ENCODE measurements at places on chromosomes 13 and 19.

- peak; percentile 33 for DNase-seq
Measured at GRCh38 chr13:114315074-114315785, 927 bp downstream of the CHAMP1 start.

DNA sequence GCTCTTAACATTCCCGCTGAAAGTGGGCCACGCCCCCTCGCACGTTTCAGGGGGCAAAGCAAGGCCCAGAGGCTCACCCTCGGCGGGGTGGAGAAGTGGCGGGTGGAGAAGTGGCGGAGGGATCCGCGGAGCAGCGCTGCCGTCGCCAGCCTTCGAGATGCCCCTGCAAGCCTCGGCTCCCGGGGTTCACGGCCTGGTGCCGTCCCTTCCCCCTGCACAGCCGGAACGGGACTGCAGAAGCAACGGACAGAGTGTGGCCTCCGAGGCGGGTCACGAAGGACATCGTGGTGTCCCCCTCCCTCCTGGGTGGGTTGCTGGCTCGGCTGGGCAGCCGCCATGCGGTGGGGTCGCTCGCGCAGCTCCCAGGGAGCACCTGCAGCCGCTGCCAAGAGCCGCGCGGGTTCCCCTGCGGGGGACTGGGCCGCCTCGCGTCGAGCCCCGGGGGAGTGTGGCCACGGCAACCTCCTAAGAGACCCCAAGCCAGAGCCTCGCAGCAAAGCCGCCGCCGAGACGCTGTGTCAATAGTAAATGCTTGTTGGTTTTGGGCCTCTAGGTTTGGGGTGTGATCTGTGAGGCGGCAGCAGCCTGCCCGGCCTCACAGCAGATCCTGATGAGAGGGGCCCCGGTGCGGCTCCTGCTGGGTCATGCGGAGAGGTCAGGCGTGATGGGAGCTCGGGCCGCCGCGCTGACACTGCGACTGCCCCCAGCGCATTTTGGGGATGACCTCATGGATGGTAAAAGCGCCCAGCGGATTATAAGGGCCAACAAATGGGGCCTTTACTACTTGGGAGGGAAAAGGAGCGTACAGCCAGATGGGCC is 5.5 kb downstream of the TPGS1 start:
- DNase-seq = no peak

- no peak for DNase-seq
Measured at GRCh38 chr13:37878496-37878895, 8.9 kb upstream of the TRPC4 start.

DNA sequence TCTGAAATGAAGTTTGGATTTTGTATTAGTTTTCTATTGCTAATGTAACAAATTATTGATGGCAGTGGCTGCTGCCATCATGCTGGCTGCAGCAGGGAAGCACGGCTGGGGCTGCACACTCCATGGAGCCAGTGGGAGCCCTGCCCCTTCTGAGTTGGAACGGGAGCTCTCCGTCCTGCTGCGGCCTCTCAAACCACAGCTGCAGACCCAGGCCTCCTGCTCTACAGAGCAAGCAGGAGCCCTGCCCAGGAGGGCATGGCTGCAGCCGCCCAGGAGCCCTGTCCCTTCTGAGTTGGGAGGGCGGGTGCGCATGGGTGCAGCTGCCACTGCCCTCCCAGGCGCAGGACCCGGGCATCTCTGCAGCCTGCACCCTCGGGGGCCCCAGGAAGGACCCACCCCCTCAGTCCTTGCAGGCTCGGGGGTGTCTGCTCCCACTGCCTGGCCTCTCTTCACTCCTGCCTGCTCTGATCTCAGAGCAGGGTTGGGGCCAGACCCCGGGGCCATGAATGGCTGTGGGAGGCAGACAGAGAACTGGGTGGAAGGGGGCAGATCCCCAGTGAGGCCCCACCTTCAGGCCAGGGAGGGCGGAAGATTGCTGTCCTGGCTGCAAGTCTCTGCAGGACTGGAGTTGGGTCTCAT is 21.0 kb upstream of the ESD start:
- DNase-seq = no peak

- DNase-seq = no peak
Measured at GRCh38 chr19:39282021-39282420, 13.8 kb downstream of the IFNL2 start.

DNA sequence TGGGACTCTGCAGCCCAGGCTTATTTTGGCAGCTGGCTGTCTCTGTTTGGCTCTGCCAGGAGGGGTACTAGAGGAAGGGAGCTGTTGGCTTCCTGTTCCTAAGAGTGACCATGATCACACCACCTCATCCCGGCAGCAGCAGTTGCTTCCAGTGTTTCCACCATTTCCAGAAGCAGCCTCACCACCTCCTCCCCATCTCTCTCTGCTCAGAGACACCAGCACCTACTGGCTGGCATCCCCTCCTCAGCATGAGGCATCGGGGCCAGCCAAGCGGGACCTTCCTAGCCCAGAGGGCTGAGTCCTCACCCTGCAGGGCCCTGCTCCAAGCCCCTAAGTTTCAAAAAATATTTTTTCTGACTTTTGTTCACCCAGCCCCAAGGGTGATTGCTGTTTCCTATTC is 59.0 kb downstream of the NUFIP1 start:
- DNase-seq = no peak

- no peak for DNase-seq
Measured at GRCh38 chr13:40993987-40994386, 25.1 kb downstream of the ELF1 start.

- no peak for DNase-seq
Measured at GRCh38 chr13:49616676-49617065, 11.6 kb upstream of the ARL11 start.

DNA sequence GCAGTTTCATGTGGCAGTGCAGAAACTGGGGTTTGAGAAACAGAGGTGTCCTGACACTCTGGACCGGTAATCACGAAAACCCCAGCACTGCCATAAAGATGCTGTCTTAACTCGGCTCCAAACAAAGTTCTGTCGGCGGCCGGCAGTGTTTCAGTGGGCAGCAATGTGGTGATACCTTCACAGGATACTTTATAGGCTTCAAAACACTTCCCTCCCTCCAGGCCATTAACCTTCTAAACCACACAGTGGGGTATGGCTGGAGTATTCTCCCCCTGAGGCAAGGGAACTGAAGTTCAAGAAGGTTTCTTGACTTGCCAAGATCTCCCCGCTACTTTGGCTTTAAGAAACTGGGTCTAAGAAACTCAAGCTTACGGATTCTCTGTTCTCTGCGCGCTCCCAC is 1.1 kb downstream of the RUBCNL start:
- DNase-seq = no peak

DNA sequence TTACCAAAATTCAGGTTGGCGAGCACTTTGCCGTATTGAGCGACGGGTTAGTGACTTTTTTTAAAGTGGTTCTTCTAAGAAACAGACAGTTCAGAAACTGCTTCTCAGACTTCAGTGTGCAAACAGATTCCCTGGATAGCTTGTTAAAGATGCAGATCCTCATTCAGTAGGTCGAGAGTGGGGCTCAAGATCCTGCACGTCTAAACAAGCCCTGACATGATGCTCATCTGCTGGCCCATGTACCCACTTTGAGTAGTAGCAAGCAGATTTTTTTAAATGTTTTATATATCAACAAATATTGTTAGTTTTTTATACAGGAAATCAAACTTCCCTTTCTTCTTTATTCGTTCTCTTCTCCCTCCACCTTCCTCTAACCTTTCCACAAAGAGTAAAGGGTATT is 7.3 kb downstream of the METTL21C start:
- DNase-seq = no peak

GRCh38 chr13:49110122-49110912 is 109.8 kb upstream of the MLNR start:
- peak; percentile 80 for DNase-seq

GRCh38 chr13:38830442-38831045 is 143.7 kb downstream of the FREM2 start:
- DNase-seq = no peak

DNA sequence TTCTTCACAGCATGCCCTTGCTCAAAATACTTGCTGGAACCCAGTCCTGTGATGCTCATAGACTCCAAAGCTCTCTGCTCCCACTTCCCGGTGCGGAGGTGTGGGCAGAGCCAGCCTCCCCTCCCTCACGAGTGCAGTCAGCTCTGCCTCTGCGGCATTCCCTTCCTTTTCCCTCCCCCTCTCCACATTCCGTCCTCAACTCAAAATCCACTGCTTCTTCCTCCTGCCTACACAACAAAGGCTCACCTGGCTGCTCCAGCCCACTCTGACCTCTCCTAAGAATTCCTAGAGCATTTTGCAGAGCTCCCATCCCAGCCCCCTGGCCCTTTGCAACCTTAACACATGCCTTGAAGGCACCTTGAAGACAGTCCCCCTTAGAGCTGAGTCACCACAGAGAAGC is 527.9 kb downstream of the MYO16 start:
- DNase-seq = no peak

- DNase-seq = peak; percentile 39
Measured at GRCh38 chr19:53158119-53158656, 665 bp downstream of the ZNF347 start.

DNA sequence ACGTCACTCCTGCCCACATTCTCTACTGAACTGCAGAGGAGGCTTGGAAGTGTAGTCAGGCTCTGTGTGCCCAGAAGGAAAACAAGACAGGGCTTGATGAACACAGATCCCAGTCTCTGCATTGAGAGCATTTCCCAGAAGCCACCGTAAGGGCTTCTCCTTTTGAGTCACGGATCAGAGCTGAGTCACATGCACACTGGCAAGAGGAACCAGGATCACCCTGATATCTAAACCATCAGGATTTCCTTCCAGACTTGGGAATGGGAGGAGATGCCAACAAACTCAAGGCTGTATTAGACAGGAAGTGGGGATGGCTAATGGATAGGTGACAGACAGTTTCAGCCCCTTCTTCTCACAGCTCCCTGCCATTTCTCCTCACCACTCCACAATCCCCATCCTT is 17.7 kb upstream of the FBXO17 start:
- no peak for DNase-seq

DNA sequence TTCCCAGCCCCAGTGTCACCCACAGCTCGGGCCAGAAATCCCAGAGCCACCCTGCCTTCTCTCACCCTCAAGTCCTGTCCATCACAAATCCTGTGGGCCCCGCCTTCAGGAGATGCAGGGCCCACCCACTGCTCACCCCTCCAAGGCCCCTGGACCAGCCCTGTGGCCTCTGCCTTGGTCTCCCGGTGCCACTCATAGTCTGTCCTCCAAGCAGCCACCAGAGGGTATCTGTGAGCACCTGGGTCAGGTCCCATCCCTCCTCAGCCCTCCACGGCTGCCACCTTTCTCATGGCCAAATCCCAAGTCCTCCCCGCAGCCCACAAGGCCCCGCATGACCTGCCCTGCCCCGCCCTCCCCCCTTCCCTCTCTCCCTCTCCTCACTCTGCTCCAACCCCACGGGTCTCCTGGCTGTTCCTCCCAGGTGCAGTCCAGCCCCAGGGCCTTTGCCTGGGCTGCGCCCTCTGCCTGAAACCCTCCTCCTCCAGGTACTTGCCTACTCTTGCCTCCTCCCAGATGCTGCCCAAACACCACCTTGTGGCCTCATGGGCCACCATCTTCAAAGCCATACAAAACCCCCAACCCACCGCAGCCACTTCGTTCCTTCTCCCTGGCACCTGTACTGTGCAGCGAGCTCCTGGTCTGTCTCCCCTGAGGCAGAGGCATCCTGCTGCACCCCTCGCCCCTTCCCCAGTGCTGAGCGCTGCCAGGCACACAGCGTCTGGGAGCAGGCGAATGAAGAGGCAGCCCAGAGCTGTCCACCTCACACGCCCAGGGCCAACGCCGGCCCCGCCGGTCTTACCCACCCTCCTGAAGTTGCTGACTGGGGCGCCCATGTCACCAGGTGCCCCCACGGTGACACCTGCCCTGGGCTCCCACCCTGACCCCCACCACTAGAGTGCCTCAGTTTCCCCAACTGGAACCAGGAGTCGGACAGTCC is 13.2 kb upstream of the UQCR11 start:
- DNase-seq = peak; percentile 34

- DNase-seq = no peak
Measured at GRCh38 chr19:23222998-23223652, 27.1 kb downstream of the ZNF724 start.

- DNase-seq = no peak
Measured at GRCh38 chr13:69524459-69525150, 583.0 kb upstream of the ATXN8OS start.

GRCh38 chr19:56594446-56594782 is 688 bp upstream of the ZNF71 start:
- DNase-seq = no peak

GRCh38 chr13:24071423-24072075 is 89.0 kb upstream of the SPATA13 start:
- no peak for DNase-seq

DNA sequence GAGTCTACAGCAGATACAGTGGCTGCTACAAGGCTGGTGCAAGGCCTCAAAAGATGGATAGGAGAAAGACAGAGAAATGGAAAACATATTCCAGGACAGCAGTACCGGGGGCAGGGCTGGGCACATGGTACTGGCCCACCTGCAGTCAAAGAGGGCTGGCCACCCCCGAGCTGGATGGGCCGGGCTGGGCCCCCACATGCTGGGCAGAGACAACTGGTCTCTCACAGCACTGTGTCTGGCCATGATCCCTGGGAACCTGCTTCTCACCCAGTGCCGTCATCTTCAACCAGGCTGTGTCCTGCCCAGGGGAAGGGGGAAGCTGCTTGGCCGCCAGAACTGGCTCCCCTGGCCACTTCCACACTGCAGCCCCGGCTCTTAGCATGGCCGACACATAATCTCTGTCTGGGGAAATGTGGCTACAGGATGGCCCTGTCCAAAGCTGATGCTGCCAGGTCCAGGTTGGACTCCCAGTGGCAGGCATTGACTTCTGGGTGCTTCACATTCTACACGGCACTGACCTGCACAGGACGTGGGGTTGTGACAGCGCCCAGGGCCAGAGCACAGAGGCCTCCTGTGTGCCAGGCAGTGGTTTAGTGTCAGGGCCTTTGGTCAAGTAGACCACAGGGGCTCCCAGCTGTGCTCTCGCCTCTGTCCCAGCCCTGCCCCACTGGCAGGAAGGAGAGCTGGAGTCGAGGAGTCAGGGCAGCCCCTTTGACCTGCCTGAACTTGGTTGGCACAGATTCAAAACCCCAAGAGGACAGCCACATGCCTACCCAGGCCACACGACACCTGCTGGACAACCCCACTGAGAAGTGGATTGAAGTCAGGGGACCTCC is 21.7 kb downstream of the PEPD start:
- no peak for DNase-seq

DNA sequence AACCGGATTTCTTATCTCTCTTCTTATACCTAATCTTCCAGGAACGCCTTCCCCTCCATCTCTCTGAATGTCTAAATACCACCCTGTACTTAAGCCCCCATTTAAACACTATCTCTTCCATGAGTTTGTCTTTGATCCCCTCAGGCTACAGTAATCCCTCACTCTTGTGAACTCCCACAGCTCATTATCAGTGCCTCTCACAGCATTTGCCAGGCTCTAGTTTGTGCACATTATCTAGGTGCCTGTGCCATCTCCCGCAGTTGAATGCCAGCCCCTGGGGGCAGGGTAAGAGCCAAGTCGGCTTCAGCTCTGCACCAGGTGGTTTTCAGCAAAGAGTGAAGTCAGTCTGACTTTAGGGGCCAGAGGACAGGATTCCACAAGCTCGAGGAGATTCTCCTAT is 71.4 kb downstream of the FREM2 start:
- DNase-seq = no peak

DNA sequence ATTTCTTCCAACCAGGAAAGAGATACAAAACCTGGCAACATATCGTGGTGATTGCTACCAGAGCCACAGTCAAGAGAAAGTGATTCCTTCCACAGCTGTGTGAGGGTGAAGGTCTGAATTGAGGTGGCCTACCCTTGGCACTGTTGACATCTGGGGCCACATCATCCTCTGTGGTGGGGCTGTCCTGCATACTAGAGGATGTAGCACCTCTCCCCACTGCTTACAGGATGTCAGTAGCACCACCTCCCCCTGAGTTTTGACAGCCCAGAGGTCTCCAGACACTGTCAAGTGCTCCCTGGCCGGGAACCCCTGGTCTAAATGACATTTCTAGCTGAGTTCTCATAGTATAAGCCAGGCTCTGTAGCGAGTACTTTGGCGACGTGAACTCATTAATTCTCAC is 15.5 kb downstream of the PTGER1 start:
- peak; percentile 66 for DNase-seq

Measured in CD4-positive, alpha-beta T cell treated with Interleukin-21 for 1 hour (primary cell).